Umbilical cord (tissue), 2 donors: ENCODE measurements at places on chromosomes 5 and 9.

DNA sequence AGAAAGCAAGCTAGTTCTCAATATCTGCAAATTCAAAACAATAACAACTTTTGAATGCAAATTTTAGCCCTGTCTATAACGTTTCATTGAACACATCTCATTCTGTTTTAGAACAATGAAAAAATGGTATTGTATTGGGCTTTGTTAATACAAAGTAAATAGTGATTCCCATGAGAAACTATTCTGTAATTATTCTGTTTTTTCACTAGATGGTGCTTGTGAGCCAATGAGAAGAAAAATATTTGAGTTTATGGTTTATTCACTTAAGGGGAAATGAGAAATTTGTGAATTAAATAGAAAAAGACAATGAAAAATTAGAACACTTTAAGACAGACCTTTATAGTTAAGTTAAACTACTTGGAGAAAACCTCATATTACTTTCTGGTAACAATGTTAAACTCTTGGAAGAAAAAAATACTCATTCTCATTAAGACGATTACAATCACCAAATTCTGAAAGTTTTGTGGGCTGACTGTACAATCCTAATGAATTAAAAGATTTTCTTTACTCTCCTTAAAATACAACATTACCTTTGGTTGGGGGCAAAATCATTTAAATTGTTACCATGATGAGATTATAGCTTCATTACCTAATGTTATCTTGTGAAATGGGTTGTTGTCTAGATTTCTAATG is 127.0 kb downstream of the NNT start:
- DNase-seq = peak; percentile 32

- peak; percentile 68 for DNase-seq
Measured at GRCh38 chr5:141822144-141822543, 56.1 kb downstream of the PCDH1 start.

DNA sequence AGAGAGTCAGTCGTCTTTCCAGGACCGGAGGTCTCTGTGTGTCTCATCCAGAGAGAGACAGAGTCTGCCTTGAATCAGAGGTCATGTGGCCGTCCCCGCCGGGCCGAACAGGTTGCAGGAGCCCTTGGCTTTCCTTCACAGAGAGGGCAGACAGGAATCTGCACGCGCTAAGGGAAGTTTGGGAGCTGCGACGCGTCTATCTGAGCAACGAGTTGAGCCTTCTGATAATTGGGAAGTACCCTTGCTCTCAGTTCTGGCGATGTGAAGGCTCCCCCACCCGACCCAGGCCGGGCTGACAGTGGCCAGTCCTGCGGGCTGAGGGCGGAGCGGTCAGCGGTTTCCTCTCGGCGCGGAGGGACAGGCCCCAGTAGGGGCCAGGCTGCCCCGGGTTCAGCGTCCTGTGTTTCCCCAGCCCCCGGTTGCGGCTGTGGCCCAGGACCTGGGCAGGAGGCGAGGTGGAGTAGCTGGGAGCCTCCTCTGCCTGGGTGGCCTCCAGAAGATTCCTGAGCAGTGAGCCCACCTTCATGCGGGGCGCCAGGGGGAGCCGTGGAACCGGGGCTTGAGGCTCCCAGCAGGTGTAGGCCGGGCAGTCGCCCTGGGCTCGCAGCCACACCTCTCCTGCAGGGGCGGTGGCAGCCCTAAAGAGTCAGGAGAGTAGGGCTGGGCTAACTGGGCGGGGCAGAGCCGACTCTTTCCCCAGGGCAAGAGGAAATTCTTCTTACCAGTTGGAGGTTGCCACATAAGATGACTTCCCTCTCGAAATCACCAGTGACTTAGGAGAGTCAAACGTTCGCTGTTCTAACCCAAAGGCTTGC is 13.9 kb downstream of the NR2F1 start:
- no peak for DNase-seq

DNA sequence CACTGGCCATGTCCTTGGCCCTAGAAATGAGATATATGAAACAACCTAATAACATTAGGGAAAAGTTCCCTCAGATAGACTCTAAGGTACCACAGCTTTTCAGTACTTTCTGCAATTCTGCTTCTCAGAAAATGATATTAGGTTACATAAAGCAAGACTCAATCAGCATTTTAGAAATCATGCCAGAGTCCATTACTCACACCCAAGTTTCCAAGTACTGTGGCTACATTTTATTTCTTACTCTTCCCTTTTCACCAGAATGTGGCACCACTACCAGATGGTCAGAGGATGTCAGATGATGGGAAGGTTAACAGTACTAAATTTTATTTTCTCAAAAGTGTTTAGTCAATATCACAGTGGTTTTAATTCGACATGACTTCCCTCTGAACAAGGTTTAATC is 217.2 kb downstream of the MLLT3 start:
- no peak for DNase-seq

DNA sequence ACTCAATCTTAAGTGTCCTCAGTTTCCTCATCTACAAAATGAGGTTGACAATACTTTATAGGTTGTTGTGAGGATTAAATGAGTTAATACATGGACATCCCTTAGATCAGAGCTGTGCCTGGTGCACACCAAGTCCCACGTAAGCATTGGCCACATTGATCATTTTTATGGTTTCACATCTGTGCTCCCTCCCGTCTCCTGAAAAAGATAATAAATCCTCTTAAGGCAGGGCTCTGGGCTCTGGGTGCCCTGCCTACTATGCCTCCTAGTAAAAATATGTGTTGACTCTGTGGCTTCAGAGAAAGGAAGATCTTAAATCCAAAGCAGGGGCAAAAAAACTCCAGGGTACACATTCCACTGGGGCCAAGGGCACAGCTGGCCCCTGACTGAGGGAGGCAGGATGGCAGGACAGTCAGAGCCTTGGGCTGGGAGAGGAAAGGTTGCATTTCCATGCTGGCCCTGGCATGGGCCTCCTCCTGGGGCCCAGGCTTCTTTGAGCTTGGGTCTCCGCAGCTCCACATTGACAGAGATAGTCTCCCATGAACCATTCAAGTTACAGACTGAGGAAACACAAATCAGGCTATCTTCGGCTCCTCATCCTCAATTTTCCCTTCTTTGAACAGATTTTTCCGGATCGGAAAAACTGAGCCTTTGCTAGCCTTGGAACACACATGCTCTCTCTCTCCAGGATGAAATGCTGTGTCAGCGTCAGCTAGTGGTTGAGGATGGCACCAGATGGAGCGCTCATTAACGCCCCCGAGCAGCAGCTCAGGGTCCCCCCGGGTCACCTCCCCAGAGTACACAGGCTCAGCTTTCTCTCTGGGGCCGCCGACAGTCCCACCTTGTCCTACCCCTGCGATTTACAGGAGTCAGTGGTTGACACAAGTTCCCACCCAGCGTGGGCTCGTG is 22.4 kb upstream of the KIF12 start:
- peak; percentile 53 for DNase-seq

- no peak for DNase-seq
Measured at GRCh38 chr5:160567031-160567705, 145.5 kb downstream of the PTTG1 start.
